ENCODE measurements at places on chromosomes 16 and 17.

DNA sequence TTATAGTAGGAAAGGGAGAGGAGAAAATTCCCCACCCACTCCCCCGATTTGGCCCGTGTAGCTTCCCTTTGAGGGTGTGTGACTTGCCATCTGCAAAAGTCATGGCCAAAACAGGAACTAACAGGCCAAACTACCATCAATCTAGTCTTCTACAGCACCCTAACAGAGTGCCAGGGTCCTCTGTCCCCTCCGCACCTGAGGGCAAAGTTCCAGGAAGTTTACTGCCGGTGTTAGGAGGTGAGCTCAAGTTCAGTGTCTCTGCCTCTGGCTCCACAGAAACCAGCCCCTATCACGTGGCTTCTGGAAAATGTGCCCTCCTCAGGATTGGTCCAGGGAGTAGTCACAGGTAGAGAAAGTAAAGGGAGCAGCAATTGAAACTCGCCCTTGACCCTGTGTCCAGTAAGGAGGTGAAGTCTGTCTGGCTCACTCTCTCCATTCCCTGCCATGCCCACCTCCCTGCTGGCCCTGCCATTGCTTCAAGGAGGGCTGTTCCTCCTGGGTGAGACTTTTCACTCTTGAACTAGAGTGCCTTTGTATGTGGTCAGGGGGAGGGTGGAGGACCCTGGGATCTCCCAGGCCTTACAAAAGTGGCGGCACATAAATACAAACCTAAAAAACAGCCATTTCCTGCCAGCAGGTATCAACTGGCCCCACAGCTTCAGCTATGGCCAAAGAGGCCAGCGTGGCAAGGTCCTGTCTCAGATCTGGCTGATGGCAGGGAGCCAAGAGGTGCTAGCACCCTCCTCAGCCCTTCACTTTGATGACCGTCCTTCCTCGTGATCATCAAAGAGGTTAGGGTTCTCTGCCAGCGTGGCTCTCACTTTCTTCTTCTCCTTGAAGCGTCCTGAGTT, 5.3 kb downstream of the PRR15L start:
- no peak for DNase-seq

DNA sequence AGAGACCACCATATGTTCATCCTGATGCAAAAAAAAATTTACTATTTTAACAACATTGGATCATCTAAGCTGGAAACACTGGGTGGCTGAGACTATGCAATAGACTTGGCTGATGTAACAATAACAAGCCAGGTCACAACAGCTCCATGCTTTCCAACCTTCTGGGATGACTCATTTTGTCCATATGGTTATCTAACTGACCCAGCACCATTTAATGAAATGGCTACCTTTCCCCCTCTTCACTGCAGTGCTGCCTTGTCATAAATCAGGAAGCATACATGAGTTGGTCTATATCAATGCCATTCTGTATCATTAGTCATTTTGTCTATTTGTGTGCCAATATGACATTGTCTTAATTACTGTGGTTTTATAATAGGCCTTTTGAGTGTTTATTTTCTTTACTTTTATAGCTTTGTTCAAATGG, 217.6 kb upstream of the KCNJ16 start:
- no peak for DNase-seq

GRCh38 chr17:79082311-79083190, 7.9 kb downstream of the ENGASE start:
- DNase-seq, result peak; percentile 73

DNA sequence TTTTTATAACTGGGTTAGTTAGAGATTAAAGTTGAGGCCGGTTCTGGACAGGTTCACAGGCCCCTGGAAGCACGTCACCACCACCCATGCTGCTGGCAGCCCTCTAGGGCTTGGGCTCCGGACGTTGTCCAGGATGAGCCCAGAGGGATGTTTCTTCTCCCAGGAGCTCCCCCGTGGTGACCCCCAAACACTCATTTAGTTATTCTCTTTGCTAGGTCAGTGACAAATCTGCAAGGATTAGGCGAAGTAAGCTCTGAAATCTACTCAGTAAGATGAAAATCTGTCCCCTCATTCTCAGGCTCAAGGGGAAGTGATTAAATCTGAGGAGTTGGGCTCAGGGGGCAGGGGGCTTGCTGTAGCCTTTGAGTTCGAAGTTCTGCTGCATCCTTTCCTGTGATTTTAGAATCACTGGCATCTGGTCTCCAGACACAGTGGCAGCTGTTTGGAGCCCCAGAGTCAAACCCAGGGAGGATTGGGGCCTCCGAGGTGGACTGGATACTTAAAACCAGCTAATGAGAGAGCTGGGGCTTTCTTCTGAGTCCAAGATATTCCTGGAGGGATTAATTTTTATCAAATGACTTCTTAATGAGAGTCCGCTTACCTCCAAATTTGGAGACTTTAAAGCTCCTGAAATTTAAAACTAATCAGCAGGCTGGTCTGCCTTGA, 49.2 kb upstream of the HS3ST2 start:
- no peak for DNase-seq

- DNase-seq, result no peak
Observed at GRCh38 chr17:38434178-38434665, 6.0 kb downstream of the ARHGAP23 start.

GRCh38 chr16:11909653-11910545, 5.9 kb downstream of the GSPT1 start:
- no peak for DNase-seq

DNA sequence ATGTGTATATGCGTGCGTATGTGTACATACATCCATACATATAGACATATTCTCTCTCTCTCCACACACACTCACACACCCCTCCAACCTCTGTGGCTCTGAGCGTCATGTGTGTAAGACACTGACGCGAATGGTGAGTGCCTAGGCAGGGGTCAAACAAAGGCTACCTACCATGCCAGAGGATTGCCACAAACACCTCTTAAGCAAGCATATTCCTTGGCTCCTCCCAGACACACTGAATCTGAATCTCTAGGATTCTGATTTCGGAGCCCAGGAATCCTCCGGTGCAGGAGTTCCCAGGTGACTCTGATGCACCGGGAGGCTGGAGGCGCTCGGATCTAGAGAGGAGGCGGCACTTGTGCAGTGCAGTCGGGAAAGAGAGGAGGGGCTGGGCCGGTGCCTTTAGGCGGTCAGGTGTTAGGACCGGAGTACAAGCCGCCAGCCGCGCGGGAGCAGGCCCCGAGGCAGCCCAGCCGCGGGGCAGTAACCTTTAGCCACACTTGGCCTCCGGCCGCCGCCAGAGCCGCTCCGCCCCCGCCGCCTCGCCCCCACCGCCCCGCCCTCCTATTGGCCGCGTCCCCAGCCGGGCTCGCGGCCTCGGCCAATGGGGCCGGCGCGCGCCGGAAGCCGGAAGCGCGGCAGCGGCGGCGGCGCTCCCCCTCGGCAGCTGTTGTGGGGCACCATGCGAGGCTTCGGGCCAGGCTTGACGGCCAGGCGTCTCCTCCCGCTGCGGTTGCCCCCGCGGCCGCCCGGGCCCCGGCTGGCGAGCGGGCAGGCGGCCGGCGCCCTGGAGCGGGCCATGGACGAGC, at the start of gene MLYCD:
Gene MLYCD, plus strand, starts transcription at position 653 of the 809 bp plus-strand sequence. Its CDS starts 30 bp downstream, at position 683.
- peak; percentile 87 for DNase-seq

DNA sequence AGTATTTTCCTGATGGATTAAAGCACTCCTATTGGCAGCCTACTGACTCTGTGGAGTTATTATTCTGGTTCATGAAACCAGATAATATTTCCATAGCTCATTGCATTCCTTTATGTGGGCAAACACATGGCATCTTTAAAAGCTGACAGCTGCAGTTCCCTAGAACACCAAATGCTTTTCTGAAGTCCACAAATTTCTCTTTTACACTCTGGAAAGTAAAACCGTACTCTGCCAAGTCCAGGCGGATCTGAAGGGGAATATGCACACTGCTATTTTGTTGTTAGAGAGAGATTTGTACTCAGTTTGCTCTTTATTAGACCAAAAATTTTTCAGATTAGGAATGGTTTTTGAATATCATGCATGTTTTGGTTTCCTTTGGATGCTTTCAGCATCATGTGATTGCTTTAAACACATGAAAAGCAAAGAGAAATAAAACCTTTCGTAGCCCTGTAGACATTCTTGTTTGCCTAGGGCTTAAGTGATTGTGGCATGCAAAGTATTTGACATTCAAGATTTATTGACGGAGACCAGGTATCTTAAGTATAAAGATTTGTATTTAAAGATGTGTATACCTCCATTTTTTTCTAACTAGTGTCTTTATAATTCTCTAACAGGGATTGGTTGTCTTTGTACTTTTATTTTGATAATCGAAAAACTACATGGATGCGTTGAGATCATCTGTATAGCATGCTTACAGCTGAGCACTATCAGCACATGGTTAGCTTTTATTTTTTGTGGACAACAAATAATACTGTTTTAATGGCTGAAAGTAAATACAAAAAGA, 19.5 kb downstream of the SEC14L1 start:
- DNase-seq, result no peak

DNA sequence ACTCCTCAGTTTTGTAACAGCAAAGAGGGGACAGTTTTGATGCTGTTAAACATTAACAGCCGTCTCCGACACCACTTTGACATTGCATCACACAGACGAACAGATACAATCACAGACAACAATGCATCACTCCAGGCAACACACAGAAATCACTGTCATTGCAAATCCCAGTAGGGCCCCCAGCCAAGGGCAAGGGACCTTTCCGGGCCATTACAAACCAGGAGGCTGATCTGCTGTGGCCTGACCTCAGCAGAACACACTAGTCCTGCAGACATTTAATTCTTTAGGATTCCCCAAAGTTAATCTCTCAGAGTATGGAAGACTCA, 136.2 kb upstream of the RCVRN start:
- DNase-seq, result no peak

GRCh38 chr16:65831903-65832666, 534.4 kb upstream of the CDH5 start:
- peak; percentile 21 for DNase-seq

DNA sequence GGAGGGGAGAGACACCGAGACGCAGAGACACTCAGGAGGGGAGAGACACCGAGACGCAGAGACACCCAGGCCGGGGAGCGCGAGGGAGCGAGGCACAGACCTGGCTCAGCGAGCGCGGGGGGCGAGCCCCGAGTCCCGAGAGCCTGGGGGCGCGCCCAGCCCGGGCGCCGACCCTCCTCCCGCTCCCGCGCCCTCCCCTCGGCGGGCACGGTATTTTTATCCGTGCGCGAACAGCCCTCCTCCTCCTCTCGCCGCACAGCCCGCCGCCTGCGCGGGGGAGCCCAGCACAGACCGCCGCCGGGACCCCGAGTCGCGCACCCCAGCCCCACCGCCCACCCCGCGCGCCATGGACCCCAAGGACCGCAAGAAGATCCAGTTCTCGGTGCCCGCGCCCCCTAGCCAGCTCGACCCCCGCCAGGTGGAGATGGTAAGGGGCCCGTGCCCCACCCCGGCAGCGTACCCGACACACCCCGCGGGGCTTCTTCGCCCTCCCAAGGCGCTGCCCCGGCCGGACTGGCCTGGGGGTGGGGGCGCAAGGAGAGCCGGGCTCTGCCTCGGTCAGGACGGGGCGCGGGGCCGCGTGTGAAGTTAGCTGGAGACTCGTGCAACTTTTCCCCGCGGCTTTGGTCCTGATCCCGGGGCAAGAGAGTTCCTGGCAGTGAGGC, 427 bp downstream of the PPP1R1B start:
- DNase-seq, result peak; percentile 52
